ENCODE measurements at places on chromosomes 3 and 15.
A peak's percentile ranks its signal among the peaks of the same experiment; 100 is the strongest.

DNA sequence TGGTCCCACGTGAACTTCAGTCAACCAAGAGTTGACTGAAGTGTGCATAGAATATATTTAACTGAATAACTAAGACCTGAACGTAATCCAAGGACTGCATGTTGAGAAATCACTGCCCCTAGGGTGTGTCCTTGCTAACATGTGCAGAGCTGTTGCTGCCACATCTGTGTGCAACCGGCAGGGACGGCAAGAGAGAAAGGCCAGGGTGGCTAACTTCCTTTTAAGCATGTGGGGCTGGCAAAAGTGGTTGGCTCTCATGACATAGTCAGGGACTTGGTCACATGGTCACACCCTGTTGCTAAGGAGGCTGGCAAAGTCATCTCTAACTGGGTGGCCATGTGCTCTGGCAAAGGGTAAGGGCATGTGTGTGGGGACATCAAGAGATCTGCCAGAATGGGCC is 52.4 kb downstream of the GASK1A start:
- DNase-seq, result no peak

GRCh38 chr15:77024273-77025082 is 29.6 kb downstream of the PSTPIP1 start:
- peak; percentile 41 for DNase-seq

DNA sequence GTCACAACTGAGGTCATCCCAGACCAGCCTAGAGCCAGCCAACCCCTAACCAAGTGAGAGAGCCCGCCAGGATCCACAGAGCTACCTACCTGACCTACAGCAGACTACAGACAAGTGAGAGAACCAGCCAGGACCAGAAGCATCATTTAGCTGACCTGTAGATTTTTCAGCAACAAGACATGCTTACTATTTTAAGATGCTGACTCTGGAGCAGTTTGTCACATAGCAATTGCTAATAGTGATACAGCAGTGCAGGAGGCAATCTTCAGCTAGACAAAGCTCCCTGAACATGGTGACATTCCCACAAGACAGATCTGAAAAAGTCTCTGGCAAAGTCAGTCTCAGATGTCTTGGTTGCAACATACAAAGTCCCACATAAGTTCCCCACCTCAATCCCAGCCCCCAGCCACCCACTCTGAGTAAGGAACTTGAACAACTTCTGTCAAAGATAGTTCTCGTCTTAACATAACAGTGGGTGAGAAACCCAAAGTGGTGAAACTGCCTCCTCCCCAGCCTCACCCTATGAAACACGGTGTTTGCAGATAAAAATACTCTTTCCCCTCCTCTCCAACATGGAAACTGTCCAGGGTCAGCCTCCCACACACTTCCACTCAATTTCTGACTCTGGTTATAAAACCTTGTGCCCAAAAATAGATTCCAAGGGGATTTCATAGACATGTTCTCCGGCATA is 120.3 kb upstream of the SLC6A11 start:
- no peak for DNase-seq

GRCh38 chr3:13300546-13301285 is 119.4 kb downstream of the NUP210 start:
- DNase-seq, result no peak

- DNase-seq, result no peak
Observed at GRCh38 chr3:197953881-197954280, 3.9 kb downstream of the RPL35A start.

DNA sequence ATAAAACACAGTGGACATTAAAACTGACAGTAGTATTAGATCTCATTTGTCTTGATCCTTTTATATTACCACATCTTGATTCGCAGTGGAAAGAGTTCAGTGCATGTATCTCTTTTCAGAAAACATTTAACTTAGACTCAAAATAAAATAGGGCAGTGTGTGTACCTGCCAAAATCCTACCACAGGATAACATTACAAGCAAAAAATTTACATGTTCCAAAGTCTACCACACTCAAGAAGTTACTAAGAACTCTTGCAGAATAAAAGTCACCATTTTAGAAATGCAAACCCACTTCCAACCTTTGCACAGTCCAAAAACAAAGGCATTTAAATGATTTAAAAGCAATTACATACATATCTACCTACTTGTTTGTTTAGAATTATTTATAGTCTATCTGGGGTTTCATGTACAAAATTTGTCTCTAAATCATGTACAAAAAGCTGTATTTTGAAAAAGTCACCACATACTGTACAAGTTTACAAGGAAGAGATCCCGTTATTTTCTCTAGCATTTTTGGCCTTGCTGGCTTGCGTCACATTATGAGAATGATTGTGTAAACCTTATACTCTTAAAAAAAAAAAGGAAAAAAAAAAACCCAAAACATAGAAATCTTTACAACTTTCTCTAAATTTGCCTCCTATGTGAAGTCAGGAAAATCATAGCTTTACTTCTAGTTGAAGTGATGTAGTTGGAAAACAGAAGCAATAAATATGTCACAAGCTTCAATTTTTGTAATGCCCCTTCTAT is 153.8 kb downstream of the ADAM10 start:
- DNase-seq, result no peak

DNA sequence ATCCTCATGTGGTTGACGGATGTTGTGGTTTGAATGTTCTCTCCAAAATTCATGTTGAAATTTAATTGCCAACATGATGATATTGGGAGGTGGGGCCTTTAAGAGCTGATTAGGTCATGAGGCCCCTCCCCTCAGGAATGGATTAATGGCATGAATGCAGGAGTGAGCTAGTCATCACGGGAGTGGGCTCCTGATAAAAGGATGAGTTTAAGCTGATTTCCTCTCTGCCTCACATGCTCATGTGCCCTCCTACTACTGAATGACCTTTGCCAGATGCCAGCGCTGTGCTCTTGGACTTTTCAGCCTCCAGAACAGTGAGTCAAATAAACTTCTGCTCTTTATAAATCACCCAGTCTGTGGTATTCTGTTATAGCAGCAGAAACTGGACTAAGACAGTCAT is 111.2 kb downstream of the MYO5A start:
- DNase-seq, result no peak

DNA sequence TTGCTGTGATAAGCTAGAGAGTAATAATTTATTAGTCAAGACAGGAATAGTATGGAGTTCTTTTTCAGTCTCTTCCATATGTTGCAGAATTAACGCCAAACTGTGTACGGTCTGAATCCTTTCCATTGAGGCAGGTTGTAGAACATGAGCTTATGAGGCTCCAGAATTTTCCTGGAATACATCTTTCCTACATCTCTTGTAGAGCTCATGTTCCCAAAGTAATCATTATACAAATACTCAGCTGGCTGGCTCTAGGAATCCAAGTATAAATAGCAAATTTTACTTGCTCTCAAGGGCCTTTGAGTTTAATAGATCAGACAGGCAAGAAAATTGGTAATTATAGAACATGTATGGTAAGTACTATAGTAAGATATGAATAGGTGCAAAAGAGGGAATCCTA is 419.4 kb downstream of the RBMS3 start:
- DNase-seq, result no peak

DNA sequence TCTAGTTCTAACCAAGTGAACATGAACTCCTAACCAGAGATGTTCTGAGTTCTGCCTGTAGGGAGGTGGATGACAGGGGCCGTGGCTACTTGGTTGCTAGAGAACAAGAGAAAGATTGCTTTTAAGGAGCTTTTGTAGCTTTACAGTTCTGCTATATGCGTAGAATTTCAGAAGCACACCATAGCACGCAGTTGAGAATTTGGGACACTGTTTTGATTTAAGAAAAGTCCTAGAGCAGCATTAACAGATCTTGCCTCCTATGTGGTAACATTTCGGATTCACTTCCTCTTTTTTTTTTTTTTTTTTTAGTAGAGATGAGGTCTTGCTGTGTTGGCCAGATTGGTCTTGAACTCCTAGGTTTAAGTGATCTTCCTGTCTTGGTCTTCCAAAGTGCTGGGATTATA is 181.7 kb downstream of the TCF12 start:
- DNase-seq, result no peak

DNA sequence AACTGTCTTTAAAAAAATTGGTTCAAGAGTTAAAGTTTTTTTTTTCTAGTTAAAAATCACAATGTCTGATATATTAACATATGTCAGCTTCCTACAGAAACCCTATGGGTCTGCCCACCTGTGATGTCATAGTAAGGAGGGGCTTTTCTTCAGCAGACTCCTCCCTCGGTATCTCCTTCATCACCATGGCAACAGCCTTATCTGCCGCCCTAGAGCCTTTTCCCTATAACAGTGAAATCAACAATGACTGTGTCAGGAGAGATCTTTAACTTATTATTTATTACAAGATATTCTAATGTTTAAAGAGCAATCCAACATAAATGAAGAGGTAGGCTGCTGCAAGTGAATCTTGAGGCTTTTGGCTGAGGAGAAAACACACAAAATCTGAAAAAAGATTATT is 138.7 kb downstream of the PEX5L start:
- no peak for DNase-seq

DNA sequence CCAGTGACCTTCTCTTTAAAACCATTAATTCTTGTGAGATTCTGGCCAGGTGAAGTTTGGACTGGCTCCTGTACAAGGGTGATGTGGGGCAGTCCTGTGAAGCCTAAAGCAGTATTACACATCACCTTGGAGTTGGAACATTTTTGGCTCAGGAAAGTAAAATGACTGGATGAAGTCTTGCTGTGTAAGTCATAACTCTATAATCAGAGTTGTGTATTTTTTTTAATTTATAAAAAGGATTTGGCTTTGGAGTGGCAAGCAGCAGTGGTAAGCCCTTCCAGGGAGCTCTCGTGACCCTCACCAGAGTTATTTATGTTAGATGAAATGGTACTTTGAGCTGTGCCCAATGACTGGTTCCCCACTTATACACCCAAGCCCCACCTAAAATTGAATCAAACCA is 331.2 kb upstream of the DCBLD2 start:
- DNase-seq, result no peak

GRCh38 chr3:114596147-114596546 is 302.3 kb downstream of the TIGIT start:
- no peak for DNase-seq

DNA sequence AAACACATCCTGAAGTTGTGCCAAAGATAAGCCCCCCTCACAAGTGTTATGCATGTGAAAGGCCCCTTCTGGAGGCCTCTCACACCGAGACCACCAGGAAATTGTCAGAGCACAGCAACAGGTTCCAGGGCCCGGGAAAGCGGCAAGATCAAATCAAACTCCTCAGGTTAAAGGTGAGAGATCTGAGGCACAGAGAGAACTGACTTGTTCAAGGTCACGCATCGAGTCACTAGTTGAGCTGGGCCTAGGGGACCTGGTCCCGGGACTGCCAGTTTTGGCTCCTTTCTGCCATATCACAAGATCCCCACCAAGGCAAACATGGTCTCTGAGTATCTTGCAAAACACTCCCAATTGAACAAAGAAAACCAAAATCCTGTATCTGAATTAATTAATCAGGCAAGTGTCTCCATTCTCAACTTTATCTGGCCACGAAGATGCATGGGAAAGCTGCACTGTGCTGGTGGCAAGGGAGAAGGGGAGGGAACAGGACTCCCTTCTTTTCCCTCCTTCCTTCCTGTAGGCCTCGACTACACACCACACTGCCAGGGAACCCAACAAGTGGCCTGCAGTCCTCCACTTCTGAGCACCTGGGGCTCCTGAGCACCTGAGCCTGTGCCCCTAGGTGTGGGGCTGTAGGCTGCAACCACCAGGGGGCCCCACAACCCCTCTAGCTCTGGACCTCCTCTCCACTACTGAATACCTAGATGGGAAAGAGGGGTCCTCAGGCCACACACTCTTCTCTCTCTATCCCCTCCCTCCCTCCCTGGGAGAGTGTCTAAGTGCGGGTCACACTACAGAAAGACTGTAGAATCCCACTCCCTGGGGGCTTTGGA is 37.3 kb downstream of the ANP32A start:
- DNase-seq, result peak; percentile 52

- DNase-seq, result no peak
Observed at GRCh38 chr3:71689291-71689690, 35.9 kb downstream of the EIF4E3 start.

DNA sequence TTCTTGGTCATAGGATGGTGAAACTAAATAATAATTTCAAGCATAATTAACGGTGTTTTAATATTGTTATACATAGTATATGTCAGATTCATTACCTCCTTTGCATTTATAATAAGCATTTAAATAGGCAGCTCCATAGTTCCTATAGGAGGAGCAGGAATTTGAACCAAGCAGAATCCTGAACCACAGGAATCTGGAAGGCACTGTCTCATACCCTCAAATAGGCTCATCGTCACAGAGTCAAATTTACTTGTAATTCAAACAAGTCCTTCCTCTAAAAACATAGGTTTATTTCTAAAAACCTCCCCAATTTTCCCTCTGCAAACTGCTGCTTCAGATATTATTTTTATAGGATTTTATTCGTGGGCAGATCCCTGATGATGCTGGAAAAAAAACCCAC is 376.3 kb upstream of the ARHGEF26 start:
- no peak for DNase-seq

DNA sequence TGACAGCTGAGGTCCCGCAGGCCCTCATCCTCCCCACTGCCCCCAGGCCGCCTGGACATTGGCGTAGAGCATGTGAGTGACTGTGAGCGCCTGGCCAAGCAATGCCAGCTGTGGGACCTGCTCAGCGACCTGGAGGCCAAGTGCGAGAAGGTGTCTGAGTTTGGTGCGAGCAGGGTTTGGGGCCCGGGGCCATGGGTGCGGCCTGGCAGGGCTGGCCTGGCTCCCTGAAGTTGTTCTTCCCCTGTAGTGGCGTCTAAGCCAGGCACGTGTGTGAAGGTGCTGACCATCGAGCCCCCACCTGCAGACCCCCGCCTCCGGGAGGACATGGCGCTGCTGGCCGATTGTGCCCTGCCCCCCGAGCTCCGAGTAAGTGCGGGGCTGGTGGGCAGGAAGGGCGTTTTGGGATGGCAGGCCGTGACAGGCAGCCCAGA is 4.2 kb downstream of the ABTB1 start:
- no peak for DNase-seq

DNA sequence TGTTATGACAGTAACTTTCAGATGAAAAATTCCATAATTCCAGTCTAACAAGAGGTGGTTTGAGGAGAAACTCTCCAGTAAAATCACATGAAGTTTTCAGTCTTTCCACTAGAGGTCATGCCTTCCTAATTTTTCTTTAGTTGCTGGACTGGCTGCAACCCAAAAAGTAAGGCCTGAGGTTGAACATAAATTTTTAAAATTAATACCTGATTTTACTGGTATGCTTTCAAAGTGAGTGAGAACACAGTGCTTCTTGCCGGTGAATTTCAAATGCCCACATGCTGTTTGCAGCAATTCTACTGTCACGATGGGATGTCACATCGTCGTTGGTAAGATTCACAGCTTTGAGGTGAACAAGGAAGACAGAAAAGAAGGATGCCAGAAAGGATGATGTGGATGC is 89.0 kb upstream of the FGF12 start:
- DNase-seq, result no peak

- DNase-seq, result no peak
Observed at GRCh38 chr3:18010001-18010400, 267.6 kb upstream of the TBC1D5 start.
